Endothelial cell (in vitro differentiated cells): ENCODE measurements at places on chromosomes 5 and 9. TPM values are rescaled to one million over a fixed set of nuclear protein-coding genes. Genes with fewer than 3 reads are reported as not detected.

DNA sequence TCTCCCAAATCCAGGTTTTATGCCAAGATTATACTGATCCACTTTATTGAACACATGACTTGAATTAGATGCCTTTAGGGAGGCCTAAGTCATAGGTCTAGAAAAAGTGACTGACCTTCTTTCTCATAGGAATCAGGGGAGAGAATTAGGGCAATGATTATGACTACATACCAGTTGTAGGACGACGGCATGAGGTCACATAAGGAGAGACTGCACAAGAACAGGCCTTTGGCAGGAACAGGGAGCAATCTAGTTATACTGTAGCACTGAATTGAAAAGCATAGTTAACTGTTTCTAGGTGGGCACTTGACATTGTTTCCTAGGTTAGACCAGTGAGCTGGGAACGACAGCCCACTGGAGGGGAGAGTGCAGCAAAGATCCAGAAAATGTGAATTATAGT lies 22.7 kb downstream of the CREBRF start:
- peaks cover 3% of the 10 kb centered on the region for H3K27me3 ChIP-seq

DNA sequence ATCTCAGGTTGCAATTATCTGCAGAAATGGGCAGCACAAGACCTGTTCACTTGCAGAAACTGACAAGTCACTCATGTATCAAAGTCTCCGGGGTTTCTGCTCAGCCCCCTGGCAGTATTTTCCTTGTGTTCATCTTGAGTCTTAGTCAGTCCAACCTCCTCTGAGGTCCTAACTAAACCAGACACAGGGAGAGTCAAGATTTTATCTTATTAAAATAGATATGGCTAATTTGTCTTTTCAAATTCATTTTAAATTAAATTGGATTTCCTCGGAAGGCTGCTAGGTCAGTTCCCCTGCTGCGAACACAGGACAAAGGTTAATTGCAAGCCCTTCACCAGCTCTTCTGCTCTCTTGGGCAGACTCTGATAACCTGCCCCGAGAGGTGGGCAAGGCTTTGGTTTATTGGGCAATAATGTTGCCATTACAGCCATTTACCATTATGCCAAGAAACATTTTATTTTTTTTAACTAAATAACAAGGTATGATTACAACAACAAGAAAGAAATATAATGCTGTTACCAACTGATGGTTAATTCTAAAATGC lies 103.5 kb downstream of the MAPKAP1 start:
- no peak overlapping the region for H3K27ac ChIP-seq
- H3K36me3 ChIP-seq = peaks cover 3% of the 10 kb centered on the region
- no peak for DNase-seq
- H3K4me1 ChIP-seq = peaks cover 7% of the 10 kb centered on the region
- H3K4me3 ChIP-seq = no peak overlapping the region

GRCh38 chr5:126410623-126411022 lies 12.6 kb upstream of the GRAMD2B start:
- H3K27ac ChIP-seq = no peak overlapping the region
- peaks cover 7% of the 10 kb centered on the region for H3K4me1 ChIP-seq
- H3K4me3 ChIP-seq = no peak overlapping the region
- peaks cover 3% of the 10 kb centered on the region for H3K36me3 ChIP-seq
- peaks cover 1% of the 10 kb centered on the region for H3K27me3 ChIP-seq
- DNase-seq = no peak

DNA sequence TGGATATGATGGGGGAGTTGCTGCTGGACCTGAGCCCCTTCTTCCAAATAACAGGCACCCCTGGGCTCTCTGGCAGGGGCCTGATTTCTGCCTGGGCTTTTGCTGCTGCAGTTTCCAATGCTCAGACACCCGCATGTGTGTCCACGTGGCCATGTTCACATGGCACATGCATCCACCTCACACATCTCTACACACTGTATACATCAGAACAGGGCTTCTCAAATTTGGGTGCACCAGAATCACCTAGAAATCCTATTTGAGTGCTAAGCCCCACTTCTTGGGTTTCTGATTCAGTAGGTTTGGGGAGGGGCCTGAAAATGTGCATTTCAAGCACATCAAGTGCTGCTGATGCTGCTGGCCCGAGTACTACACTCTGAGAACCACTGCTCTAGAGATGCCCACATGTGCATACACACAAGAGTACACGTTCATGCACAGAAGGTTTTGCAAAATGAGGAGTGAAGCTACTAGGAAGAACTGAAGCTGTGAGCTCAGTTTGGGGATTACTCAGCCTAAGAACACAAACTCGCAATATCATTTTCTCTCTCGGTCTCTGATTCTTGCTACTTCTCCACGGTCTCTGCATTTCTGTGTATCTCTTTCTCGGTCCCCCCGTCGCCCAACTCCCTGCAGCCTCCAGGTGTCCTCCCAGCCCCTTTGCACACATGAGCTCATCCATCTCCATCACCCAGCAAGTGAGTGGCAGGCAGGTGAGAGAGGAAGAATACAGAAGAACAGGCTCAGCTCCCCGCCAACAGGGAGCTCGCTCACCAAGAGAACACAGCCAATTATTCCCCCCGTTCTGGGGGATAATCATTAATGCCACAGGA lies 97.0 kb downstream of the PCDH1 start:
- no peak overlapping the region for H3K4me3 ChIP-seq
- H3K36me3 ChIP-seq = no peaks in the 10 kb centered on the region
- peaks cover 10% of the 10 kb centered on the region for H3K4me1 ChIP-seq
- H3K27me3 ChIP-seq = peaks cover 11% of the 10 kb centered on the region
- no peak for DNase-seq
- H3K27ac ChIP-seq = no peak overlapping the region

- peaks cover 29% of the 10 kb centered on the region for H3K4me1 ChIP-seq
- H3K27me3 ChIP-seq = peaks cover 4% of the 10 kb centered on the region
- no peak for DNase-seq
- H3K27ac ChIP-seq = no peak overlapping the region
- H3K4me3 ChIP-seq = no peak overlapping the region
- peaks cover 10% of the 10 kb centered on the region for H3K36me3 ChIP-seq
Measured at GRCh38 chr5:78594021-78594420, 54.6 kb downstream of the LHFPL2 start.

The AJM1 gene
- 0.80 TPM for total RNA-seq

- no peak for DNase-seq
- no peak overlapping the region for H3K27ac ChIP-seq
- H3K27me3 ChIP-seq = peaks cover 2% of the 10 kb centered on the region
- H3K36me3 ChIP-seq = no peaks in the 10 kb centered on the region
Measured at GRCh38 chr5:132321109-132321721, 27.0 kb downstream of the SLC22A4 start.

The TERT gene
- 0.28 TPM for total RNA-seq
